Brain pericyte (primary cell): ENCODE measurements at places on chromosomes 4 and X.

DNA sequence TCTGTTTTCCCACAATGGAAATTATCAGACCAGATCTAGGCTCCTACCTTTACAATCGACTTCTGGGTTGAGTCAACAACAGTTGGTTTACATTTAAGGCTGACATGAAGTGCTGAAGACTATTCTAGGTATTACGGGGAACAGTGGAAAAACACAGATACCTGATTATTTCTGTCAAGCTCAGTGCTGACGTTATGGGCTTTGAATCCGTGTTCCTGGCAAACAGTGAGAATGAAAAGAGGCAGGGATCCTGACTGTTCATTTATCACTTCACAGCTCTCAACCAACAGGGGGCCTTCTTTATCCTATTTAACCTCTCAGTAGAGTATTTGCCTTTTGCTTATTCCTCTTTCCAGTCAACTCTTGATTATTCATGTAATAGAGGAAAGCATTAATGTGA lies 43.1 kb downstream of the TMEM164 start:
- no peak for DNase-seq

- DNase-seq = no peak
These were observed 192.2 kb downstream of the FGF13 start for GRCh38 chrX:138519296-138519695.

DNA sequence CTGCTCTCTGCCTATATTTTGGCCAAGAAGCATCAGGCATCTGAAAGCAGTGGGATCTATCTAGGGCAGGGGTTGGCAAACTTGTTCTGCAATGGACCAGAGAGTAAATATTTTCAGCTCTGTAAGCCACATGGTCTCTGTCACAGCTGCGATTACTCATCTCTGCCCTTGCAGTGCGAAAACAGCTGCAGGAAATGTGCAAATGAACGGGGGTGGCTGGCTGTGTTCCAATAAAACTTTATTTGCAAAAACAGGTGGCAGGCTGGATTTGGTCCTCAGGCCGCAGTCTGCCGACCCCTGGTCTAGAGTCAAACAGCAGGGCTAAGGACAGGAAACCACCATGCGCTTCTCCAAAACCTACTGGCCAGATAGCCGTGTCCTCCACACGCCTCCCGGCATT lies 48.6 kb downstream of the ACOX3 start:
- DNase-seq = peak; percentile 63

- DNase-seq = no peak
These were observed 63.2 kb downstream of the SLC9A6 start for GRCh38 chrX:136048446-136048845.

- DNase-seq = no peak
These were observed 28.8 kb downstream of the ELF4 start for GRCh38 chrX:130081421-130082045.

- DNase-seq = no peak
These were observed 15.0 kb upstream of the OTUD4 start for GRCh38 chr4:145195167-145195952.

GRCh38 chrX:47651043-47651905 lies 911 bp upstream of the ELK1 start:
- no peak for DNase-seq

DNA sequence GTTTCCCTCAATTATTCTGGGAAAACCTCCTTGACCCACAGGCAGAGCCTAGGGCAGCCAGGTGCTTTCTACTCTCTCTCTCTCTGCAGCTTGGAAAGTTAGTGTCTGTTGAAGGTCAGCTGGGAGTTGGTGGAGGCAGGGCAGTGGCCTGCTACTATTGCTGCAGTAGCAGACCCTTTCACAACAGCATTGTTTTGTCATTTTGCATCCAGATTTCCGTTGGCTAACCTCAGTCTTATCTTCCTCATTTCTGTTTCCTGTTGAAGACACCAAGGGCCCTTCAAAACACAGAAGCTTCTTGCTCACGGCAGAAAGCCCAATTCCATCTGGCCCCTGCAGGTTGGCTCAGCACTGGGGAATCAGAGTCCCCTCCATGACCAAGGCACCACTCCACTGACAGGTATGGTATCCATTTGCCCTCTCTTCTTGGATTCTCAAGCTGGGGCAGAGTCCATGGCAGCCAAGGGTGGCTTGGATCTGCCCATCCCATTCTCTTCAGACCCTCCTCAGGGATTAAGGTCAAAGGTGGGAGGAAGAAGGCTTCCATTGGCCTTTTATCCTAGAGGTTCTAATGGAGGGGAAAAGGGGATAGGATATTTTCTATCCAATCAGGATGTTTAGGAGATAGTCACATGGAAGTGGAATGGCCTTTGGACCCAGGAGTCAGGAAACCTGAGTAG lies 24.6 kb downstream of the VSIG4 start:
- no peak for DNase-seq

DNA sequence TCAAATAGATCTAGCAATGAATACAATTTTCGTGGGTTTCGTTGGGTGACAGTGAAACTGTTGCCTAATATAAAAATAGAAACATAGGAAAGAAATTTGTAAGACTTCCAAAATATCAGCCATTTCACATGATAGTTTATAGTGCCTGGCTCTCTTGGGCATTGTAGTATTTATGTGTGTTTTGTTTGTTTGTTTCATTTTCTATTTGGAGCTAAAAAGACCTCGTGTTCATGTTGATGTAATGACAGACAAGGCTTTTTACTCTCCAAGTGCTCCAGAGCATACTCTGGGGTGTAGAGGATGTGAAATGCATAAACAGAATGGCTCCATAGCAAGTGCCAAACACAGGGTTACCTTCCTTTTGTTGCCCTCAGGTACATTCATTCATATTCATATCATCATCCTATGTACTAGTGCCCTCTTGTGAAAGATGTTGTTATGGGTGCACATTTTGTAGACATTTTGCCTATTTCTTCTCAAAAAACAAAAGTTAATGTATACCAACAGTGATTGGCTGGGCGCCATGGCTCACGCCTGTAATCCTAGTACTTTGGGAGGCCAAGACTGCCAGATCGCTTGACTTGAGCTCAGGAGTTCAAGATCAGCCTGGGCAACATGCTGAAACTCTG lies 100.7 kb upstream of the AMOT start:
- DNase-seq = no peak

DNA sequence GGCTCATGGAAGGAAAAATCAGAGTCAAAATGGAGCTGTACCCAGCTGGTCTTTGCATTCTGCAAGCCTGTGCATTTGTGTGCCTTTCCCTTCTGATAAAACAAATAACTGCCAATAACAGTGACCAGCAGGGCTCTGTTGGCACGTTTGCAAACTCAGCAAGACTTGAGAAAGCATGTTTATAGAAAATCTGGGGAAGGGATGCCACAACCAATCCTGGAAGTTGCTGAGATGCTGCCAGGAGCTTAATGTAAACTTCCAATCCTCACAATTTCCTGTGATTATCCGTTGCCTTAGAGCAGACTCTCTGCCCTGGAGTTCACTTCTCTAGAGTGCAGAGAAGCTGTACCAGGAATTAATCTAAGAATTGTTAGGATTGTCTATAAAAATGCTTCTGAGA lies 6.9 kb upstream of the ANXA3 start:
- DNase-seq = peak; percentile 25

- DNase-seq = no peak
These were observed at the start of gene ARHGAP6 for GRCh38 chrX:11665168-11666111. Gene ARHGAP6 (minus strand): TSS chrX:11665920. CDS start chrX:11664828, 1,092 bp downstream.

- DNase-seq = no peak
These were observed 10.1 kb downstream of the TKTL1 start for GRCh38 chrX:154305541-154306205.

DNA sequence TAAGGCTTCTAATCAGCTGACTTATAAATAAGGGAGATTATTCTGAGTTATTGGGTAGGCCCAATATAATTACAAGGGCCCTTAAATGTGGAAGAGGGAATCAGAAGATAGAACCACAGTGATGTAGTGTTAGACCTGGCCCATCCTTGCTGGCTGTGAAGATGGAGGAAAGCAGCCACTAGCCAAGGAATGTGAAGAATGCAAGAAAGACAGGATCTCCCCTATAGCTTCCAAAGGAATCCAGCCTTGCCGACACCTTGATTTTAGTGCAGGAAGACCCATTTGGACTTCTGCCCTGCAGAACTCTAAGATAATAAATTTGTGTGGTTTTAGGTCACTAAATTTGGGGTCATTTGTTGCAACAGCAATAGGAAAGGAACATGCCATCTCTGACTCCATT lies 150.6 kb downstream of the SPATA18 start:
- DNase-seq = no peak

DNA sequence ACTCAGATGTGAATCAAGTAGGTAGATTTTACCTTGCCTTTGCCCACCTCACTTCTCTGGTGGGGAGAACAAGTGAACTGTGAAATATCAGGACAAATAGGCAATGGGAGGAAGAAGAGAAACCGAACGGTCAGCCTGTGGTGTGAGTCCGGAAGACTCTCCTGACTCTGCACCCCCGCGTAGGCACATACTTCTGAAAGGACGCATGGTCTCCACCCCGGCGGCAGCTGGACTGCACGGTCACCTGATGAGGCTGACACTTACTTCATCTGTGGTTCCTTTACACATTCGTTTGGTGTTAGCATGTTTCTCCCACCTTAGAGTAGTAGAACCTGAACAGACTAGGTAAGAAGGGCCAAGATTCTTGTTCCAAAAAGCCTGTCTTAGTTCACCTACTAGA lies 58.4 kb downstream of the NELFA start:
- no peak for DNase-seq

DNA sequence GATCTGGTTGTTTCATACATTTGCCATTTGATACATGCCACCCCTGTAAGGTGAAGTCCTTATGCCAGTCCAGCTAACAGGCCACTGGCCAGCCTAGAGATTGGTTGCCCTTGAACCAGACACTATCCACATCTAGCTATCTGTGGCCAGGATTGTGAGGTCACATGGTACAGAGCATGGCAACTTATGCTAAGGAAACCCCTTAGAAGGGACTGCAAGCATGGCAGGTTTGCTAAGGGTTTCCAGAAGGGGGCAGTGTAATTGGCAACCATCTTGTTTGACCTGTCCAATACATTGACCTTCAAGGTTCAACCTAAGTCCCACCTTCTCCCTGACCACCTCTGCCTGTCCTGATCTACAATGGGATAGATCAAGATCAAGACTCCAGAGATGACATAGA lies 47.5 kb downstream of the SMC1A start:
- no peak for DNase-seq

GRCh38 chr4:144176476-144176875 lies 36.0 kb upstream of the GYPA start:
- peak; percentile 13 for DNase-seq

GRCh38 chr4:89306486-89307177 lies 968 bp downstream of the GPRIN3 start:
- no peak for DNase-seq

- no peak for DNase-seq
These were observed 249.1 kb upstream of the STS start for GRCh38 chrX:6898371-6898770.

GRCh38 chr4:47713129-47713834 lies 124.6 kb downstream of the CORIN start:
- DNase-seq = no peak

DNA sequence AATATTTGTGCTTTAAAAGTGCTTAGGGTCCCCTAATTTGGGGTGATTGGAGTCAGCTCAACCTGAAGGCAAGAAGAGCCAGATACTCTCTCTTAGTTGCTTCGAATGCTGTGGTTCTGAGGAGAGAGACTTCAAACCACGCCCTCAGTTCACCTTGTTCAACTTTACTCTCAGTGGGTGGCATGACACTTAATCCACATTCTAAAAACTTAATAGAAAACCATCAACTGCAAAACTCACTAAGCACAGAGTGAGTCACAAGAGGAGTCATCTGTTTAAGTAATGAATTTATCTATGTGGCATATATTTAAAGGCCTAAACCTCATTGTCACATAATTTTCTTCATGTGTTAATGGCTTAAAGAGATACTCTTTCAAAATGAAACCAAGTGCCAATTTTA lies 99.5 kb upstream of the SLC4A4 start:
- DNase-seq = no peak

DNA sequence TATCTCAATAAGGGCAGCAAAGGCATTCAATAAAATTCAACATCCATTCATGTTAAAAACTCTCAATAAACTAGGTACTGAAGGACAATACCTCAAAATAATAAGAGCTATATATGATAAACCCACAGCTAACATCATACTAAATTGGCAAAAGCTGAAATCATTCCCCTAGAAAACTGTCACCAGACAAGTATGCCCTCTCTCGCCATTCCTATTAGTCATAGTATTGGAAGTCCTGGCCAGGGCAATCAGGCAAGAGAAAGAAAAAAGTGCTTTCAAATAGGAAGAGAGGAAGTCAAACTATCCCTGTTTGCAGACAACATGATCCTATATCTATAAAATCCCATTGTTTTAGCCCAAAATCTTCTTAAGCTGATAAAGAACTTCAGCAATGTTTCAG lies 116.8 kb downstream of the TENT5D start:
- no peak for DNase-seq

DNA sequence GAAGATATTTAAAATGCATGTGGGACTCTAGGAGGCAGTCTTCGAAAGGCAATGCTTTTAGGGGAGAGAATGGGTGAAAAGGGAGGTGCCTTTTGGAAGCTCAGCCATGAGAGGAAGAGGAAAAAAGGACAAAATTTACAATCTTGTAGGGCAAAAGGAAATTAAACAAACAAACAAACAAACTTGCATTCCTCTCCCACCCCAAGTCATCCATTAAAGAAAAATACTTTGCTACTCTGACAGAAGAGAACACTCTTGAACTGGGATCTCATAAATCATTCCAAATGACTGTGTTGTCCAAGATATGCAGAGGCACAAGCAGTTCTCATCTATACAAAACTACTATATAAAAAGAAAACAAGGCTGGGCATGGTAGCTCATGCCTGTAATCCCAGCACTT lies 46.7 kb downstream of the HELQ start:
- no peak for DNase-seq

GRCh38 chr4:98632258-98632657 lies 26.2 kb downstream of the TSPAN5 start:
- no peak for DNase-seq

DNA sequence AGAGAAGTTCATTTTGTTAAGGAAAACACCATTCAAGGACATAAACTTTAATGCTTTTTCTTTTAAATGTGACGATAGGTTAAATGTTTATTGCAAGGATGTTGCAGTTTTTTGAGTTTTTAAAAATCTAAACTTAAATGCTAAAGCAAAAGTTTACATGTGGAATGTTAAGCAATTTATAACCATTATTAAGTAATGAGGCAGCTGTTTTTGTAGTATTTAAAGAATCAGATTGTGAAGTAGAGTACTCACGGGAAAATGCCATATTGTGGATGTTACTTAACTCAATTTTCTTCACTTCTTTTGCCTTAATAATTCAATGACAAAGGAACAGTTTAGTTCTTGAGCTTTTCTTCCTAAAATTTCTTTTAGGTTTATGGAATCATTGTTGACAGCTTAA lies 43.5 kb downstream of the UBE2K start:
- no peak for DNase-seq

DNA sequence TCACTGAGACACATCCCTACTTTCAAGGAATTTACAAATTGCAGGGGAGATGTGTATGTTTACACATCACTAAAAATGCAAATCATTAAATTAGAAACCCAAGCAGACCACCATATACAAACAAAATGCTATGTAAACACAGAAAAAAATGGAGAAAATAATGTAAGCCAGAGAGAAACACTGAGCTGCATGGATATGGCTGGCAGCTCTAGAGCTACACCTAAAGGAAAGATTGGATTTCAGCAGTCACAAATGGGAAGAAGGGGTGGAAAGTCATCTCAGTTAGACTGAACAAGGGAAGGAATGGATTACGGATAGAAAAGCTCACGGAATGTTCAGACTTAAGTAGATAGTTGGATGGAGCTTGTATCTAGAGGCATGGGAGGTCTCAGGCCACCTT lies 186.3 kb downstream of the MOSPD2 start:
- no peak for DNase-seq

- DNase-seq = no peak
These were observed 182.2 kb downstream of the BMPR1B start for GRCh38 chr4:94939791-94940519.
